ENCODE measurements at places on chromosomes 1 and 21. TPM values are rescaled to one million over a fixed set of nuclear protein-coding genes. Genes with fewer than 3 reads are reported as not detected.

Gene GABPB2
- total RNA-seq: 26.6 TPM

Gene ORC1
- total RNA-seq: 1.1 TPM

DNA sequence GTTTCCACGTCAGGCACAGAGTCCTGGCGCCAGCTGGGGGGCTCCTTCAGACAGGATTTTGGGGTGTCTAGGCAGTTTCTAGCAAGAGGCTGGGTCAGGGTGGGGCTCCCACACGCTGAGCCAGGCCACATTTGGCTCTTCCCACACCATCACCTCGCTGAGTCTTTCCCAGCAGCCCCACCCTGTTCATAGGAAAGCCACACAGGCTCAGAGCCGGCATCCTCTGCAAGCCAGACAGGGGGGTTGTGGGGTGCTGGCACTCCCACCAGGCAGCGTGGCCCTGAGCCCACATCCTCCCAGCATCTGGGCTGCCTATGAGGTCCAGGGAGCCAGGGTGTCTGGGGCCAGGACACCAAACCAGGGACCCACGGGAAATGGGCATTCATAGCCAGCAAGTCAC, 2.8 kb upstream of the GPR153 start:
- DNase-seq: no peak

- no peak for DNase-seq
Observed at GRCh38 chr1:247273013-247273412, 17.1 kb downstream of the VN1R5 start.

GRCh38 chr21:14880922-14881321, 183.9 kb downstream of the NRIP1 start:
- no peak for DNase-seq

Data from ureter (tissue), 1 donor.